ENCODE measurements at places on chromosomes 6 and 20.

DNA sequence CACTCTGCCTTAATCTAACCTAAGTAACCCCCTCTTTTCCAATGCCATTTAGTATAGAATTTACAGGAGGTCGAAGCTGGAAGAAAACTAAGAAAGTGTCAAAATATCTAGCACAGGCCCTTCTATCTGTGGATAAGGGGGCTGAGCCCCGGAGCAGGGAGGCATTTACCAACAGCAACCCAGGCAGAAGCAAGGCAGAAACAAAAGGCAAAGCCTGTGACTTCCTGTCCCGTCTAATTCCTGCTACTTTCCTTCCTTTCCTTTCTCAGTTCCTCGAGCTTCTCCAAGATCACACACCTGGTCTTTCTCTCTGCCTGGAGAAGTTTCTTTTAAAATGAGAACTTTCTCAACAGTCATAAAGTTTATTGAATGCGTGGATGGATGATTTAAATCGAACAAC, 146.0 kb downstream of the FOXA2 start:
- DNase-seq = no peak

DNA sequence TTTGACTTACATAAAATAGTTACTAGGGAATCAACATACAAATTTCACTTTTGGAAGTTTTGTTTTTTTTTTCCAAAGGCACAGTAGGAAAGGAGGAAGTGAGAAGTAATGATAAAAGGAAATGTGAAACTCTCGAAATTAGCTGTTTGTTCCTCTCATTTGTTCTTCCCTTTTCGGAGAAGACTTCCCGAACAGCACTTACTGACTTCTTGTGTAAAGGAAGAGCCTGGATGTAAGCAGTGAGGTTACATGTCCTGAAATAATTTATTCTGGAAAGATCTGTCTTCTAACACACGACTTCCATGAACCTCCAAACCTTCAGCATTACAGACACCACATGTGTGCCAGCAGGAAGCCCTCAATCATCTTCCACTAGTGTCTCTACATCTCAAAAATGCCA, 59.1 kb downstream of the KIF16B start:
- no peak for DNase-seq

- no peak for DNase-seq
Measured at GRCh38 chr20:23129266-23129665, 43.1 kb upstream of the CD93 start.

GRCh38 chr6:5986861-5987260, 19.9 kb downstream of the NRN1 start:
- DNase-seq = no peak

GRCh38 chr6:4059115-4059777, 19.7 kb downstream of the FAM217A start:
- peak; percentile 55 for DNase-seq

- no peak for DNase-seq
Measured at GRCh38 chr6:119328254-119328653, 21.3 kb downstream of the MAN1A1 start.

DNA sequence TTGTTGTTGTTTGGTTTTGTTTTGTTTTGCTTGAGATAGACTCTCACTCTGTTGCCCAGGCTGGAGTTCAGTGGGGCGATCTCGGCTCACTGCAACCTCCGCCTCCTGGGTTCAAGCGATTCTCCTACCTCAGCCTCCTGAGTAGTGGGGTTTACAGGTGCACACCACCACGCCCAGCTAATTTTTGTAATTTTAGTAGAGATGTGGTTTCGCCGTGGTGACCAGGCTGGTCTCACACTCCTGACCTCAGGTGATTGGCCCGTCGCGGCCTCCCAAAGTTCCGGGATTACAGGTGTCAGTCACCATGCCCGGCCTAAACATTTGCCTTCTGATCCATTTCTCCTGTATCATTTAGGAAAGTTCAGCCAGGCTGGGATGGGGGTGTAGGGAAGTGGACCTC, 17.7 kb downstream of the DUSP22 start:
- DNase-seq = no peak

- no peak for DNase-seq
Measured at GRCh38 chr6:68701159-68701558, 66.1 kb downstream of the ADGRB3 start.

All from stimulated activated CD4-positive, alpha-beta T cell treated with anti-CD3 and anti-CD28 coated beads, Interleukin-15, amount 100 ng/mL, for 48 hours (primary cell).